ENCODE measurements at places on chromosomes 3 and 15.

DNA sequence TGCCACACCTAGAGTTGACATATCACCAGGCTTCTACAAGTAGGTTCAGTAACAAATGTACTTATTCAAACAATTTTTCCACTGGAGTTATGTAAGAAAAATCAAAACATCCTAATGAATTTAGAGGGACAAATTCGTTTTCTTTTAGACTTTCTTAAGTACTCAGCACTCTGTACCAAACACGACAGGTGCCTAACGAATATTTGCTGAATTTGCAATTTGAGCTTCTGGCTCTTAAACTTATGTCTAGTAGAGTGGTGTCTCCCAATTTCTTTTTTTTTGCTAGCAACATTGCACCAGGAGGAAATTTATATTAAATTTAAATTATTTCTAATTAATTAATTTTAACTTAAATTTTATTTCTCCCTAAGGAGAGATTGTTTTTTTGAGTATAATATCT is 397.0 kb downstream of the CNTN3 start:
- no peak for DNase-seq

- no peak for DNase-seq
These were observed 607.9 kb upstream of the KCNMB2 start for GRCh38 chr3:177928172-177928873.

DNA sequence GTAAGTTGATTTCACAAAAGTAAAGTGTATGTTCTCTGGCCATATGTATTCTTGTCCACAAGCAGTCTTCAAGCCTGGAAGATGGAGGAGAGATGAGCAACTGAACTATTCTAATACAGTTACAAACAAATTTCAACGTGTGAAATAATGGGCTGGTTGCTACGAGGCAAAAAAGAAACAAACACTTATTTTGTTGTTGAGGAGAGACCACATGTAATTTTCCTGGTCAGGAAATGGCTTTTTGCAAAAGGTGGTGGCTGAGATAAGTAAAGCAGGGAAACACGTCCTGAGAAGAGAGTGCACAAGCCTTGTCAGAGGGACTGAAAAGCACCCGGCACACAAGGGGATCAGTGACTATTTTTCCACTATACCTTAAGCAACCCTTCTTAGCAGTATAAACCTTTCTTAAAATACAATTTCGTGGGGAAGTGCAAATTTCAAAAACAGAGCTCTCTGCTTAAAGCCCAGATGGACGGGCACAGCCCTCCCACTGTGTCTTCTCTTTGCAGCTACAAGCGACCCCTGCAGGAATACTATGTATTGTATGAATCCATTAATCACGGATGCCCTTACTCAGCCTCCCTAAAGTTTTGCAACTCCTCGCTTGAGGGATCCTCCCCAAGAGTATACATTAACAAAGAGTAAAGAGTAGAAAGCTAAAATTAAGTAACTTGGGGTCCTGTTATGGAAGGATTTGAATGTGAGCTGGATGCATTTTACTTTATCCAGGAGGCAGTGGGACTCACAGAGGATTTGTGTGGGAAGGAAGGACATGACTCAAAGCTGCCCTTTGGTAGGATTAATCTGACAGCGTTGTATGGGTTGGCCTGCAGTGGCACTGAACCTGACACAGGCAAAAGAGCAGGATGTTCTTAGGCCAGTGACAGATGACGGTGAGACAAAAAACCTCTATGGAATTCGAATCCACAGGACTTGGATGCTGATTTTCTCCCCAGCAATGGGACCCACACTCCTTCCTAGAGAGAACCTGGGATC is 253.7 kb downstream of the IL5RA start:
- DNase-seq: no peak

GRCh38 chr3:160213191-160213590 is 12.0 kb upstream of the C3orf80 start:
- DNase-seq: no peak

- no peak for DNase-seq
These were observed 33.9 kb downstream of the FSTL1 start for GRCh38 chr3:120416868-120417267.
